MCF 10A (cell line): ENCODE measurements at places on chromosomes 1 and 21.

GRCh38 chr1:168159251-168159650, 19.5 kb upstream of the TIPRL start:
- no peaks in the 10 kb centered on the region for H3K36me3 ChIP-seq
- DNase-seq: no peak
- H3K27me3 ChIP-seq: no peaks in the 10 kb centered on the region
- no peaks in the 10 kb centered on the region for H3K4me1 ChIP-seq
- H3K4me3 ChIP-seq: no peak overlapping the region

GRCh38 chr1:11046625-11047365, at the start of gene MASP2:
Gene MASP2, minus strand, starts transcription at chr1:11047239. Its CDS starts 32 bp downstream, at chr1:11047207.
- H3K36me3 ChIP-seq: peaks cover 13% of the 10 kb centered on the region
- no peaks in the 10 kb centered on the region for H3K4me1 ChIP-seq
- no peak within 1 kb of the TSS for H3K27ac ChIP-seq
- DNase-seq: no peak

GRCh38 chr21:33010931-33011330, 14.8 kb upstream of the OLIG2 start:
- H3K4me1 ChIP-seq: peaks cover 26% of the 10 kb centered on the region
- no peak overlapping the region for H3K4me3 ChIP-seq
- peak overlapping the region; percentile 80 for H3K27ac ChIP-seq
- DNase-seq: no peak

DNA sequence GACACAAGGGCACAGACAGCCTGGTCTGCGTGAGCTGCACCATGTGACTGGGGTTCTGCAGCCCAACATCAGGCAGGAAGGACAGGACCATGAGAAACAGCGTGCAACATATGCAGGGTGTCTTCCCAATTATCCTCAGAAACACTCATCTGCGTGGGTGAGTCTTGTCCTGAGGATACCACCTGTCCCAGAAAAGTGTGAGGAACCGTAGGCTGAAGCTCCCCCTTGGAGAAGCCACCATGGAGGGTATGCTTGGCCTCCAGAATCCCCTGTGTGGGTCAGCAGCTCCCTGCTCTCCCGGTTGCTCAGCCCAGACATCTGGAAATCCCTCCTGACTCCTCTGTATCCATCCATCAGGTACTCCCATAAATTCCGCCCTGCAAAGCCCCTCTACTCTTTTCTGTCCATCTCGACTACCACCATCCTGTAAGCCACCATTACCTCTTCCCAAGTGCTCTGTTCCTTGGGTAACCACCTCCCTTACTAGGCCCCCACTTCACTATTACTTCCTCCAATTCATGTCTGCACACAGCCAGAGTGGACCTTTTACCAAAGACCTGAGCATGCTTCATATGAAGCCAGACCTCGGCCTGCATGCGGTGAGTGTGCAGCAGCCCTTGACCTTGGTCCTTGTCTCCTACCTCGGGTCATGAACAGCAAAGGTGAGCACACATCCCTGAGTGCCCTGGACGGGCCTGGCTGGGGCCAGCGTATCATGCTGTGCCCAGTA, 33.0 kb downstream of the ETS2 start:
- no peaks in the 10 kb centered on the region for H3K36me3 ChIP-seq
- no peak for DNase-seq
- H3K27me3 ChIP-seq: no peaks in the 10 kb centered on the region
- peaks cover 38% of the 10 kb centered on the region for H3K4me1 ChIP-seq
- peak overlapping the region; percentile 15 for H3K4me3 ChIP-seq
- H3K27ac ChIP-seq: peak overlapping the region; percentile 88

GRCh38 chr1:183989604-183990003, 47.9 kb downstream of the COLGALT2 start:
- no peaks in the 10 kb centered on the region for H3K27me3 ChIP-seq
- DNase-seq: no peak
- no peaks in the 10 kb centered on the region for H3K36me3 ChIP-seq
- no peak overlapping the region for H3K4me3 ChIP-seq

GRCh38 chr1:223338811-223339746, 24.9 kb downstream of the SUSD4 start:
- H3K4me1 ChIP-seq: peaks cover 6% of the 10 kb centered on the region
- H3K27ac ChIP-seq: no peak overlapping the region
- no peaks in the 10 kb centered on the region for H3K36me3 ChIP-seq
- DNase-seq: no peak
- peaks cover 18% of the 10 kb centered on the region for H3K27me3 ChIP-seq

DNA sequence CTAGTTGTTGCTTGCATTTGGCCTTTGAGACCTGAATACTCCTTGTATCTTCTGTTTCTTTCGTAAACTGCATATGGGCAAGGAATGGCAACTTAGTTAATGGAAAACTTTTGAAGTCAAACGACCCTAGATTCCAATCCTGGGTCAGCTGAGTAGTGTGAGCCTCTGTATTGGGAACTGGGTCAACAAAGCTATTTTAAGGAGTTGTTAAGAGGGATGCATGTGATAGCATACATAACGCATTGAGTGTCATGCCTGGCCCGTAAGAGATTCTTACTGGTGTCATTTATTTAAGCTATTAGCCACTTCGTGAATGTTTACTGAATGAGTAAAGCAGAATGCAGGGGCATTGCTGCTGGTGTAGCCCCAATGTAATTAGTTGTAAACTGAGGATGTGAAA, 340.1 kb downstream of the PAPPA2 start:
- H3K36me3 ChIP-seq: peaks cover 6% of the 10 kb centered on the region
- H3K4me1 ChIP-seq: no peaks in the 10 kb centered on the region
- no peak overlapping the region for H3K27ac ChIP-seq
- H3K4me3 ChIP-seq: no peak overlapping the region

- peaks cover 4% of the 10 kb centered on the region for H3K4me1 ChIP-seq
- no peak for DNase-seq
- H3K27ac ChIP-seq: no peak overlapping the region
- no peaks in the 10 kb centered on the region for H3K27me3 ChIP-seq
- H3K36me3 ChIP-seq: no peaks in the 10 kb centered on the region
These were observed 547.2 kb downstream of the PLPP3 start for GRCh38 chr1:56032096-56032676.

DNA sequence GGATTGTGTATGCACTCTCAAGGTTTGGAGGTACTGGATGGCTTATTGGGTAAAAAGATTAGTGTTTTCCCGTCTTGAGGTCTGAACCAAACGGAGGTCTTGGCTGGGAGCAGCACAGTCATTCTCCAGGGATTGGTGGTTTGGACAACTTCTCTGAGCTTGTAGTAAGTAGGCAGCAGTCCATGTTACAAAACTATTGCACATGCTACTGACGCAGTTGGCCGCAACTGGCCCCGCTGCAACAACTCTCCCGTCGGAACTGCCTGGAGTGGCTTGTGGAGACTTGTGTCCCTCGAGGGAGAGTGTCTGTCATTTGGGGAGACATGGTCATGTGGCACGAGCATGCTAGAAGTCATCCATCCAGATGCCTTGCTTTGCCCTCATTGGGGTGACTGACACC, 276.0 kb downstream of the TM2D1 start:
- no peaks in the 10 kb centered on the region for H3K27me3 ChIP-seq
- peaks cover 13% of the 10 kb centered on the region for H3K4me1 ChIP-seq
- no peak overlapping the region for H3K4me3 ChIP-seq
- H3K36me3 ChIP-seq: no peaks in the 10 kb centered on the region

- H3K4me3 ChIP-seq: no peak overlapping the region
- no peak for DNase-seq
- H3K4me1 ChIP-seq: no peaks in the 10 kb centered on the region
- H3K36me3 ChIP-seq: no peaks in the 10 kb centered on the region
- H3K27ac ChIP-seq: no peak overlapping the region
These were observed 602.3 kb downstream of the NUF2 start for GRCh38 chr1:163924041-163924440.

- no peak overlapping the region for H3K4me3 ChIP-seq
- no peaks in the 10 kb centered on the region for H3K4me1 ChIP-seq
- H3K27ac ChIP-seq: no peak overlapping the region
- no peaks in the 10 kb centered on the region for H3K27me3 ChIP-seq
- DNase-seq: no peak
These were observed 59.9 kb upstream of the SOX13 start for GRCh38 chr1:204013052-204013451.

DNA sequence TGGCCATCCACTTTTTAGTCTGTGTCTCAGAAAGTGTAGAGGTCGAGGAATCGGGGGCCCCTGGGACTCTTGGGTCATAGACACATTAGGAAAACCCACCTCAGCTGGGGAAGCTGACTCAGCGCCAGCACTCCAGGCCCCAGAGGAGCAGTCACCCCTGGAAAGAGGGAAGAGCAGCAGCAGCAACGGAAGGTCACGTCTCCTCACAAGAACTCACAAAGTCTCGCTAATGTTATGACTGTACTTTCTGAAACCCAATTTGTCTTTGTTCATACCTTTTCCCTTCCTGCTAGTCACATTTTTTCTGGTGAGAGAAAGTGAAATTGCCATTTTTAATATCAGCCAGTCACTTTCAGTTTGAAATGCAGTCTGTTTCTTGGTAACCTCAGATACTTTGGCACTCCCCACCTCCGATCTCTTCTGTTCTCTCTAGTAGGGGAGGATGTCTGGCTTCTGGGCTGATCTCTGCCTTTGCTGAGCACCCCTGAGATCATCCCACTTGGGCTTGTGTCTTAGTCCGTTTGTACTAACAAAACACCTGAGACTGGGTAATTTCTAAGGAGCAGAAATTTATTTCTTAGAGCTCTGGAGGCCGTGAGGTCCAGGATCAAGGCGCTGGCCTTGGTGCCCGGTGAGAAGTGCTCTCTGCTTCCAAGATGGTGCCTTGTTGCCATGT, 6.0 kb upstream of the NLRP3 start:
- no peak overlapping the region for H3K4me3 ChIP-seq
- no peaks in the 10 kb centered on the region for H3K27me3 ChIP-seq
- H3K27ac ChIP-seq: no peak overlapping the region
- no peaks in the 10 kb centered on the region for H3K36me3 ChIP-seq
- H3K4me1 ChIP-seq: peaks cover 11% of the 10 kb centered on the region

DNA sequence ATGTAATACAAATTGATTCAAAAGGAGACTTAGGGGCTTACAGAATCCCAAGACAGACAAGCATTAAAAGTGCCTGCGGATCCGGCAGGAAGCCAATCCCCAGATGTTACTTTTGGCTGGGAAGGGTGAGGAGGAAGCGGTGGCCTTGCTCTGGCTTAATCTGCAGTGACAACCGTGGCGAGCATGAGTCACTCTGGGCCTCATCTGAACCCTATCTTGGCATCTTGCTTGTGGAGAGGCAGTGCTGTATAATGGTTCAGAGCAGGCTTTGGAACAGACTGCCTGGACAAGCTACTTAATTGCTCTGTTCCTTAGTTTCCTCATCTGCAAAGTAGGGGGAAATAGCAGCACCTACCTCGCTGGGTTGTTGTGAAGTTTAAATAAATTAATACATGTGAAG, 74.1 kb downstream of the XCL2 start:
- no peak overlapping the region for H3K4me3 ChIP-seq
- no peaks in the 10 kb centered on the region for H3K27me3 ChIP-seq
- H3K4me1 ChIP-seq: peaks cover 48% of the 10 kb centered on the region
- H3K36me3 ChIP-seq: no peaks in the 10 kb centered on the region
- peak; percentile 90 for DNase-seq
- no peak overlapping the region for H3K27ac ChIP-seq
